ENCODE measurements at places on chromosomes 2 and 18.

DNA sequence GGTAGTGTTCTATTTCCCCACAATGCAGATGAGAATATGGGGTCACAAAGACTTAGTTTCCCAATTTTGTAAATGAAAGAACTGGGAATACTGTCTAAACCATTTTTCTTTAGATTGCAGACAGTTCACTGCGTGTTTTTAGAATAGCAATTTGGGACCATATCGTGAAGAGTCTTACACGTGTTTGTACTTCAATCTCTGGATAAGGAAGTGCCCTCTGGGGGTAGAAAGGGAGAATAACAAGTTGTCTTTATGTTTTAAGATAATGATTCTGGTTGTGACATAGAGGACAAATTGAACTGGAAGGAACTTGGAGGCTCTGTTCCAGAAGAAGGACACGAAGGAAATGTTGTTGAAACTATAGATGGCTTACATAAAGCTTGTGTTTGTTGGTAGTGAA, 457.7 kb downstream of the CBLN2 start:
- DNase-seq, result no peak

DNA sequence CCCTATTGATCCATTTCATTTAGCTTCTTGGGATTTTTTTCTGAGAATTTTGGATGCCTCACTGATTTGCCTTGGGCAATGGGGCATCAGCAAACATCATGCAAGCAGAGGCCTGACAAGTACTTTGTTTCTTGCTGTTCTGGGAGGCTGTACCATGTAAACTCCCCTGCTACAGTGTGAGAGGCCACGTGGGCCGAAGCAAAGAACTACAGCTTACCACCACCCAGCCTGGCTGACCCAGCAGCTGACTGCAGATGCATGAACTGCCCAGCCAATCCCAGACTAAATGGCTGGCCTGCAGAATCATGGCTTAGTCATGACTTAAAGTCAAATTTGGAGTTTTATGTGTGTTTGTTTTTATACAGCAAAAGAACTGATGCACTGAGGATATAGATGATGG, 579.9 kb downstream of the CNTNAP5 start:
- DNase-seq, result no peak

DNA sequence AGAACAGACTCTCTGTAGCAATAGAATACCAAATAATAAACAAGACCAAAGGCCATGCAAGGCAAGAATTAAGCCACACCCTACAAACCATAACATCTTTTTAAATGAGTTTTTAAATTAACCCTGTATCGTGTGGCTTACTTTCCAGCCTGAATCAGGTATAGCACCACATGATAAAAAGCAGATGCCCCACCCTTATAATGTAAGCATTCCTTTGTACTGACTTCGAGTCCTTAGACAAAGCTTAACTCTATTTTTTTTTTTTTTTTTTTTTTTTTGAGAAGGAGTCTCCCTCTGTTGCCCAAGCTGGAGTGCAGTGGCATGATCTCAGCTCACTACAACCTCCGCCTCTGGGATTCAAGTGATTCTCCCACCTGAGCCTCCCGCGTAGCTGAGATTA, 1.7 kb upstream of the C2orf42 start:
- no peak for DNase-seq

GRCh38 chr2:70442301-70443077, 111.1 kb downstream of the TGFA start:
- no peak for DNase-seq

DNA sequence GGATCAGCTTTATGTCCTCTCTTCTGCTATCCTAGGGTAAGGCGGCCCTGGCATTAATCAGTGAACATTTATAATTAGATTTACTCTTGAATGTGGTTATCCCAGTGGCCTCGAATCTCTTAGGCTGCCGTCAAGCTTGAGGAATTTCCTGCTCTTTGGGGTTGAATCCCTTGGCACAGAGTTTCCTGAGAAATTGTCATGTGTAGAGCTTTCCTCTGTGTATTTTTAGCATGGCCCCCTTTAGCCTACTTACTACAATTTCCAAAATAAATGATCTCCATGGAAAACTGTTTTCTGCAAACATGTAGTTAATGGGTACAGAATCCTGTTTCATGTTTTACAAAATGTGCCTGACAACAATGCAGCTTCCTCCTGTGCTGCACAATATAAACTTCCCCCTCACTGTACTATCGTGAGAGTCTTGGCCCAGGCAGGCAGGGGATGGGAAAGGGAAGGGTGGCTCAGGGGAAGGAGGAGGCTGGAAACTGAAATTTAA, 18.1 kb downstream of the NCAPH start:
- no peak for DNase-seq

GRCh38 chr2:70723286-70723885, 44.6 kb downstream of the ADD2 start:
- DNase-seq, result no peak

- DNase-seq, result no peak
Observed at GRCh38 chr2:112181571-112182290, 43.5 kb downstream of the FBLN7 start.

DNA sequence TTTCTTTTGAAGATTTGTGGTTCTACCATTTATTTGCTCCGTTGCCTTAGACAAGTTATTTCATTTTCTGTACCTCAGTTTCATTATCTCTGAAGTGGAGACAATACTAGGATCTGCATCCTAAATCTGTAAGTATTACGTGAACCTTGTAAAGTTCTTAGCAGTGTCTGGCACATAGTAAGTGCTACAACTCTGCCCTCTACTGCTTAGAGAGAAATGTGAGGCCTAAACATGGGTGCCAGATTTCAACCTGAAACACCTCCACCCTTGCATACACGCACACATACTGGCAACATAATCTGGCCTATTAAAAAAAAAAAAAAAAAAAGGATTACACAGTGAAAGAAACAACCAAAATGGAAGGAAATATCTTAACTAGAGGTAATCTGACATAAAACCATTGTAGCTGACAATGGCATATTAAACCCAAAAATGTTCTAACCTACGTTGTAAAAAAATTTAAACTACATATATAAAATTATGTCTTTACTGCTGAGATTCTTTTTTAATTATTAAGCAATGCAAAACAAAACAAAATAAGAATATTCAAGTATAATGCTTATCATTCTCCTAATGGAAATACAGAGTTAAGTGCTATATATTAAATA, 132.6 kb downstream of the MAP2 start:
- DNase-seq, result no peak

- no peak for DNase-seq
Observed at GRCh38 chr2:207694811-207695281, 16.6 kb upstream of the CCNYL1 start.

- DNase-seq, result no peak
Observed at GRCh38 chr2:168573128-168573903, 117.2 kb downstream of the CERS6 start.

GRCh38 chr2:178044836-178045235, 27.7 kb downstream of the PDE11A start:
- no peak for DNase-seq

DNA sequence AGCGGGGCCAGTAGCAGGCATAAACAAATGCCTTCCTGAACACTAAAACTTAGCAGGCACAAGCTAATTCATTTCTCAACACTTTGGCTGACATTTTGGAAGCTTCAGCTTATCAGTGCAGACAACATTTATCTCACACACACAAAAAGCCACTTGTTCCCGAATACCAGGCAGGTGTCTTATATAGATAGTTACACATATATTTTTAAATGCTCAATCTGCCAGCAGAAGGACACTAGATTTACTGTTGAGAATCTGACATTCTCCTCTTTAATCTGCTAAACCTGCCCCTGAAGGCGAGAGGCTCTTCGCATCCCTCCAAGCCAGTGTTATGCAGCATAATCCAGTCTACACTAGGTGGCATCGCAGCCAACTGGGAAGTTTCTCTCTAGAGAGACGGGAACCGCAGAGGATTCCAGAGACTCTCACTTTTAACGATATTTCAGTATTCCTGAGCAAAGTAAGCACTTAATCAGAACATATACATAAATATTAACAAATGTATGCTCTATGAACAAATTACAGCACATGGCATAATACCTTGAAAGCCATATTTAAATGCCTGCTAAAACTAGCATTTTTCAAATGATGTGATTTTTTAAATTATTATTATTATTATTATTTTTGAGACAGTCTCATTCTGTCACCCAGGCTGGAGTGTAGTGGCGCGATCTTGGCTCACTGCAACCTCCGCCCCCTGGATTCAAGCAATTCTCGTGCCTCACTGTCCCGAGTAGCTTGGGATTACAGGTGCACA, 90.2 kb upstream of the SCG2 start:
- no peak for DNase-seq

- no peak for DNase-seq
Observed at GRCh38 chr2:166240387-166241313, 112.8 kb upstream of the SCN1A start.

- no peak for DNase-seq
Observed at GRCh38 chr2:36222485-36222884, 133.1 kb upstream of the CRIM1 start.

DNA sequence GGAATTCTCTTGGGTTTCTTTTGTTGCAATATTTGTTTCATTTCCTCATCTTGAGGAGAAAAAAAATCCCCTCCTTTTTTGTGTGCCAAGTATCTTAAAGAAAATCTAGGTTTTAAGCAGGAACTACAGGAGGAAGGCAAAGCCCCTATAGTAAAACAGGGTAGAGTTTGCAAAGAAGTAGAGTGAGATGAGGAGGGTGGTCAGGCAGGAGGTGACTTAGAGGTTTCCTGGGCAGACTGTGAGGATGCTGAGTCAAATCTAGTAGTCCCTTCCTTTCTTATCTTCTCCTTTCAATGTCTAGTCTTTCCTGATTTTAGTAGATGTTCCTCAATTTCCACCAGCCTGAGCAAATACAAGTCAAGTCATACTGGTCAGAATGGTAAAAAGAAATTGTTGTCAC, 222.5 kb downstream of the PMAIP1 start:
- no peak for DNase-seq

DNA sequence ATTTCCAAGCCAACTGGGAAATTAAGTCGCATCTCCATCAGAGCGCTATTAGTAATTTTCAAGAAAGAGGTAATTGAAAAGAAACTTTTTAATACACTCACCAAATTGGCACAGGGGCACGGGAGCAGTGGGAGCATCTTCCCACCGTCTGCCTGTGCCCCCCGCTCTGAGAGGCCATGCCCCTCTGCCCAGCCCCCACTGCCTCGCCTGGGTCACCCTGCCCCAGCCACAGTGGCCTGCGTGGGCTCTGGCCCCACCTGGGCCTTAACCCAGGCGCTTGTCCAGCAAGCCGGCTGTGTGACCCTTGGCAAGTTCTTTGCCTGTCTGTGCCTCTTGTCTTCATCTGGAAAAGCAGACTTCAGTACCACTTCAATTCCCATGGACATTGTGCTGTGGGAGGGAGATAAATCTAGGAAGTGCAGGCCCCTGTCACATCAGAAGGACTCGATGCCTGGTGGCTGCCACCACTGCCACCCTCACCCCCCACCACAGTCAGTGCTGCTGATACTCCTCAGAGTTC, 31.9 kb downstream of the GLI2 start:
- no peak for DNase-seq

DNA sequence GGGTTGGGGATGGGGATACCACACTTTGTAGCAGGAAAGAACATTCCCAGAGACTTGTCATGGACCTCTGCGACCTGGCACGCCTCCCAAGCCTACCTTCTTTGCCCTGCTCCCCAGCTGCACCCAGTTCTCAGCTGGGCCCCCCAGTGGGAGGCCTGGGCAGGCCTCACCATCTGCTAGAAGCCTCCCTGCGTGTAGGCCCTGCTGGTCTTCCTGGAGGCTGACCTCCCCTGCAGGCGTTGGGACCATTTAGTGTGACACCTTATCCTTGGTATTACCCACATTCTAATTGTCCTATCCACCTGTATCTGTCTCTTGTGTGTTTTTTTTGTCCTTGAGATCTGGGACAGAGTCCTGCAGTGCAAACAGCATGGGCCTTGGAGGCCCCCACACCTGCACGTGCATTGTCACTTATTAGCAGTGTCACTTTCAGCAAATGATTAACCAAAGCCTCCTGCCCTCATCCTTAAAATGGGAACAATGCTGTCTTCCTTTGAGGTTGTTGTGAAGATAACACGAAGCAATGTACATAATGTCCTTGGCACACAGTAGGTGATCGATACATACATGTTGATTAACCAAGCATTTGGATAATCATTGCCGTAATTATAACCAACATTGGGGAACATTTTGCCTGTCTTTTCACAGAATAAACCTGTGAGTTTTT, 77.2 kb downstream of the LIPG start:
- DNase-seq, result no peak

DNA sequence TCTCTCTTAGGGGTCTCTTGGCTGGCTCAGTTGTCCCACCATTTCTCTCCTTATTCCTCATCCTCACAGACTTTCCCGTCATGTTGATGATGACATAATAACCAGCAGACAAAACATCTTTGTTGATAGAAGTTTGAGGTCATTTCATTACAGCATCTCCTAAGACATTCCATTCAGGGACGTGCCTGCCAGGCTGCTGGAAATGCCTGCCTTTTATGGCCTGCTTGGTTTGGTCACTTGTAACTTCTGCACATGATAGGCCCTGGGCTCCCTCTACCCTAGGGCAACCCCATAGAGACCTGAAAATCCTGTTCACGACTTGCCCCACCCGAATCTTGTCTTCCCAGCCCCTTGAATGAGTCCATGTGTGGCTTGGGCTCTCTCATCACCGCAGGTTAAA, 81.7 kb downstream of the SDC1 start:
- DNase-seq, result no peak

DNA sequence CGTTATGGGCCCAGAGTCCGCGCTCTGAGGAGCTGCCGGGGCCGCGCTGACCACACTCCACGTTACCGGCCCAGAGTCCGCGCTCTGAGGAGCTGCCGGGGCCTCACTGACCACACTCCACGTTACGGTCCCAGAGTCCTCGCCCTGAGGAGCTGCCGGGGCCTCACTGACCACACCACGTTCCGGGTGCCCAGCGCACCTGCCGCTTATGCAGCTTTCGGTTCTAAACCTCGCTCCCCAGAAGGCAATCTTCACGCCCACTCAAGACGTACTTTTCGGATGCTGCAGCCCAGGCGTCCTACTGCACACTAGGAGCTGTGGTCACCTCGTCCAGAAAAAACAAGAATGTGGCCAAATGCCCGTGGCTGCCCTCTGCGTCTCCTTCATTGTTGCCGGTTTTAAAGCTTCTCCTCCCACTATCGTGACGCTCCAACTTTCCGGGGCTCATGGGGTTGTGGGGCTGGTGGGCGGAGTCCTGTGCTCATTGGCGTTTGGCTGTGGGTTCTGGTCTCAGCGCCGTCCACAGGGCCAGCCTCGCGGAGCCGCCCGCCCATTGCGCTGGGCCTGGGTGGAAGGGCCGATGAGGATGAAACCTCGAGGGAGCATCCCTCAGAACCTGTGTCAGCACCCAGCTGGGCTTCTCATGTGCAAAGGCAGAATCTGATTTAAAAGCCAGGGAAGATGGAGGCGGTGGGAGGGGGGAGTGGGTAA, 11.9 kb downstream of the KCNG2 start:
- no peak for DNase-seq

GRCh38 chr2:18465979-18466378, 94.5 kb downstream of the RDH14 start:
- DNase-seq, result no peak

- DNase-seq, result no peak
Observed at GRCh38 chr18:12334366-12334808, 26.3 kb downstream of the TUBB6 start.

GRCh38 chr2:42903821-42904575, 111.6 kb upstream of the HAAO start:
- DNase-seq, result no peak

All from stimulated activated CD8-positive, alpha-beta memory T cell treated with anti-CD3 and anti-CD28 coated beads, Interleukin-2, amount 100 ng/mL, for 1 hour (primary cell).